ENCODE measurements at places on chromosomes 4 and X.

- no peak for DNase-seq
Observed at GRCh38 chr4:108219998-108220397, 51.3 kb upstream of the LEF1 start.

DNA sequence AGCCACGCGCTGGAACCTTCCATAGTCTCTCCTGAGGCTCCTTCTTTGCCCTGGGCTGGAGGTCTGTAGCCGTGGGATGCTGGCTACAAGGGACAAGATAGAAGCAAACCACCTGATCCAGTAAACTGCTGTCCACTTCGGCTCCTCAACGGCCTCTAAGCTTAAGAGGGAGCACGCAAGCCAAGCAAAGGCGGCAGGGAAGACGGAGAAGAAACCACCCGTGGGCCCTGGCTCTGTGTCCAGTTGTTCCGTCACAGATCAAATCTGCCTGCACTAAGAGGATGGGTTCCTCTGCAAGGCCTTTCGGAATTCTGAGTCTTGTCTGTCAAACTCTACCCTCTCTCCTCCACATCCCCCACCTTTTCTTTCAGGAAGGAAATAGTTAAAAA, 401 bp upstream of the EDNRA start:
- DNase-seq: no peak

DNA sequence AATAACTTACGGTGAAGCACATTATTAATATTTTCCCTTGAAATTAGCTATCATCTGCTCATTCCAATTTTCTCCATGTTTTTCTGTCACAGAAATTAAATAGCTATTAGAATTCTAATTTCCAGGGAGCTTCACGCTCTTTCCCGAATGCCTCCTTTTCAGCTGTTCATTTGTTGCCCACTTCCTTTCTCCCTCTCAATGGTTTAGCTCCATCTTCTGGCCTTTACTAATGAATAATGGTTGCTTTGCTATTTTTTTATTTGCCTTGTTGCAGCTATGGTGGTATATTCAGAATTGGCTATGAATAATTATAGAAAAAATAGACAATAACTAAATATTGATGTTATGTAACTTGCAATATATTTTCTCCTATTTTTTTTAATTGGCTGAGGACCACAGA, 70.5 kb downstream of the GRIA2 start:
- DNase-seq: no peak

GRCh38 chrX:139204898-139205667, 325.5 kb upstream of the F9 start:
- DNase-seq: no peak

DNA sequence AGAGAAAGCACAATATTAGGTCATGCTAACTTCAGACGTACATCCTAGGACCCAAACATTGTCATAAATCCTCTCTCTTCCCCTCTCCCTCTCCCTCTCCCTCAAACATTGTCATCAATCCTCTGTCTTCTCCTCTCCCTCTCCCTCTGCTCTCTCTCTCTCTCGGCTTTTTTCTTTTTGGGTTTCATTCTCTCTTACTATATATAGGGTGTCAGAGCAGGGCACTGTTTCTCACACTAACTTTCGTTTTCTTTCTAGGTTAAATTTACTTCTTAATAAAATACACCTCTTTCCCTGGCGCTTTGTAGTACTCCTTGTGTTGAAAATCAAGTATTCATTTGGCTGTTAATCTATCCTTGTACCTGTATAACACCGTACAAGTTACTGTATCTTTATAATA, 37.0 kb upstream of the HERC5 start:
- DNase-seq: no peak

GRCh38 chrX:16120431-16120830, 2.9 kb upstream of the GRPR start:
- DNase-seq: no peak

All from T-helper 22 cell (primary cell).